B cell (primary cell): ENCODE measurements at places on chromosomes 2 and 18.

GRCh38 chr2:54189539-54189938 lies 66.5 kb downstream of the TSPYL6 start:
- no peak for DNase-seq

DNA sequence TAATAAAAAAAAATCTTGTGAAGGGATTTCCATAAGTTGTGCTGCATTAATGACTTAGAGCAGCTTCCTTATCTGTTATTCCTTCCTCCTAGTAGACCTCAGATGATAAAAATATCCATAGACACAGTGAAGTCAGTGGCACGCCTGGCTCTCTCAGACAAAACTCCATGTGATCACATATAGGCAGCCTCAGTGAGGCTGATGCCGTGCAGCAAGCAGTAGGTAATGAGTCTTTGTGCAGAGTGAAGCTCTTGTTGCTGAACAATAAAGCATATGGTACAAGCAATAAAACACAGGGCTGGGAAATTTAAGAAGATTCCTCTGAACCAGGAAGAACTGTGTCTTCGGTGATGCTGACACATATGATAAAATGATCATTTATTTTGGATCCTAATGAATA lies 102.7 kb downstream of the CSRNP3 start:
- DNase-seq = no peak

- no peak for DNase-seq
These were observed 101.8 kb upstream of the MYO3B start for GRCh38 chr2:170076189-170076588.

- DNase-seq = no peak
These were observed 133.3 kb downstream of the OSR1 start for GRCh38 chr2:19225126-19225525.

GRCh38 chr18:9081940-9082339 lies 20.6 kb upstream of the NDUFV2 start:
- no peak for DNase-seq

DNA sequence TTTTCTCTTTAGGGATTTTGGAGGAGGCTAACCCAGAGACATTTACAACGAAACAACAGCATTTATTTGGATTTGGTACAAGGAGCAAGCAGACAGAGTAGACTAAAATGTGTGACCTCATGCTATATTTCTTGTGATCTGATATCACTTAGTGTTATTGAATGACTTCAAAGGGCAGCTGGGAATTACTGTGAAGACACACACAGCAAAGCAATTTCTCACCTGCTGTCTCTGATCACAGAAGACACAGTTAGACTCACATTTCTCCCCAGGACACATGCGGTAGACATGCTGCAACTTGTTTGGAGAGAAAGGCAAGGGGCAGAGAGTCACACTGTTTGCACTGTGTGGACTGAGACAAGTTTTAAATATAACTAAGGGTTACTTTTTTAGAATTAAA lies 67.5 kb downstream of the LTBP1 start:
- DNase-seq = no peak

GRCh38 chr2:128264881-128265607 lies 53.6 kb downstream of the HS6ST1 start:
- DNase-seq = no peak

- DNase-seq = no peak
These were observed 131.0 kb downstream of the NFATC1 start for GRCh38 chr18:79526468-79527460.

GRCh38 chr2:106020821-106021661 lies 173.1 kb downstream of the UXS1 start:
- DNase-seq = no peak

GRCh38 chr2:147293991-147294824 lies 550.6 kb upstream of the ACVR2A start:
- no peak for DNase-seq

GRCh38 chr18:13700153-13700552 lies 26.2 kb downstream of the FAM210A start:
- peak; percentile 25 for DNase-seq

DNA sequence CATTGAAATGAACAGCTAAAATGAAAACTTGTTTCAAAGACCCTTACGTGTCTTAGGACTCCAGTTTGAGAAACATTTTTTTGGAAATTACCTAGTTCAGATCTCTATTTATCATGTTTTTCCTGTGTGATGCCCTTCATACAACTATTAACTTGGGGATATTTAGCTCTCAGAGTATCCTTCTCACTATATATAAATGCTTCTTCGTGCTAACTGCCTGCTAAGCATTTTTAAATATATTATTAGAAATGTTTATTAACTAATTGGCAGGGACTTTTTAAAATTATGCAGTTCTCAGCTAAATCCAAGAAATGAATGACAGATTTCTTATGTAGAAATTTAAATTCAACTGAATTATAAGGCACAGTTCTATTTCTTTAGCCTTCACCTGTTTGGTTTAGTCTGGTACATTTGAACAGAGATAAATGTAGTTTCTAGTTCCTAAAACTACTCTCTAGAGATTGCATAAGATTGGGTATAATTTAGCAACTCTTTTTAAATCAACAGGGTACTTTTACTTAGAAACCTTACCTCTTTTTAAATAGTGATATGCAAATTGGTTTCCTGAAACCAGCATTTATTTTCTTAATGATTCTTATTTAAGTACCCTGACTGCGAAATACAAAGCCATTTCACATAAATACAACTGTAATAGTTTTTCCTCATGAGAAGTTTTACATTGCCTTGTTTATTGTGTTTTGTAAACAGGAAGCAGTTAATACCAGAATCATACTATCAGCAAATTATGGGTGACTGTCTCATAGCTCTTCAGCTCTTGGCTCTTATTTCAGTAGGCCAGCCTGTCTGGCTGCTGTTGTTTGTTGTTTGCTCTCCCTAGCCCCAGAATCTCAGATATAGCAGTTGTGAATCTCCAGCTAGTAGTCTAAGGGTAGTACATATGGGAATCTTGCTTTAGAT lies 140.7 kb downstream of the PTRHD1 start:
- DNase-seq = peak; percentile 15

DNA sequence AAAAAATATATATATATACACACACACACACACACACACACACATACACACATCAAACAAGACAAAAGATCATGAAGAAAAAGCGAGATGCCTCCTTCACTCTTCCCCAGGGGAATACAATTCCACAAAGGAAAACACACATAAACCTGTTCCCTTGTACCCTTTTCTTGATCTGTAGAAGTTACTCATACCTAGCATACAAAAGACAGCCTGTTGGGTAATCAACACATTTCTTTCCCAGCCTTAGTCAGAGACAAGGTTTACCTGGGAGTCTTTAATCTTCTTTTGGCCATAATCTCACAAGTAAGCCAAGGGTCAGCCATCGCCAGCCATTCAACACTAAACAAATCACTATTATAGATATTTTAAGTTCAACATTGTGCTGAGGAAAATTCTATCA lies 407.0 kb downstream of the SUCLG1 start:
- DNase-seq = no peak

- DNase-seq = no peak
These were observed 89.1 kb downstream of the ZEB2 start for GRCh38 chr2:144430722-144431391.

DNA sequence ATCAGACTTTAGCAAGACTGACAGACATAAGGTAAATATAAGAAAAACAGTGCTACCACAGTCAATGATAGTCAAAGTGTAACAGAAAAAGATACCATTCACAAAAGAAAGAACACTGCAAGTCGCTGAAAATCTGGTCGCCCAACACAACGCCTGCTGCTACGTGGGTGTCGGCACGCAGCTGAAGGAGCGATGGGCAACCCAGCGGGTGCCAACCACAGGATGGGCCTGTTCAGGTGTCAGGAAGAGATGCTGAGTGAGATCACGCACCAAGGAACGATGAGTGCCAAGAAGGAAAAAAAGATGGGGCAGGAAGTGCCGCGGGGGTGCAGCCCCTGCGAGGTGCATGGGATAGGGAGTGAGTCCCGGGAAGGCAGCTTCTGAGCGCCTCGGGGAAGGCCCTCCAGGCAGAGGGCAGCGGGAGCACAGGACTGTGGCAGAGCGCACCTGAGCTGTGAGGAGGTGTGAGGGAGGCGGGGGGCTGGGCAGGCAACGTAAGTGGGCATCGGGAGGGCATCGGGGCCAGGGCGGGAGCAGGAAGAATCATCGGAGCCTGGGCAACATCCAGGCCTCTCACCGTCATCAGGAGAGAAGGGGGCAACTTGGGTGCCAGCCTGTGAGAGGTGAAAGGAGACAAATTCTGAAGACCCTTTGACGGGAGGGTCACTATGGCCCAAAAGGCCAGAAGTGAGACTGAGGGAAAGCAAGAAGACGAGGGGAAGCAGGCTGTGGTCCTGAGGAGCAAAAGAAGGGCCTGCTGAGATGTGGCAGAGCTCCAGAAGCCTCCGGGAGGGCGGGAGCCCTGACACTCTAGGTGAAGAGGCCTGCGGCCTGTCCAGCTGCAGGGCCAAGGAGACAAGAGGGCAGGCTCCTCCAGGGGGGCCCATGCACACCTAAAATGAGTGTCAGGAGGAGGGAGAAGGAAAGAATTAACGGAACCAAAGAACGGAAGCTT lies 14.8 kb upstream of the MTERF4 start:
- DNase-seq = no peak

GRCh38 chr2:46146866-46147502 lies 150.2 kb upstream of the EPAS1 start:
- DNase-seq = no peak

DNA sequence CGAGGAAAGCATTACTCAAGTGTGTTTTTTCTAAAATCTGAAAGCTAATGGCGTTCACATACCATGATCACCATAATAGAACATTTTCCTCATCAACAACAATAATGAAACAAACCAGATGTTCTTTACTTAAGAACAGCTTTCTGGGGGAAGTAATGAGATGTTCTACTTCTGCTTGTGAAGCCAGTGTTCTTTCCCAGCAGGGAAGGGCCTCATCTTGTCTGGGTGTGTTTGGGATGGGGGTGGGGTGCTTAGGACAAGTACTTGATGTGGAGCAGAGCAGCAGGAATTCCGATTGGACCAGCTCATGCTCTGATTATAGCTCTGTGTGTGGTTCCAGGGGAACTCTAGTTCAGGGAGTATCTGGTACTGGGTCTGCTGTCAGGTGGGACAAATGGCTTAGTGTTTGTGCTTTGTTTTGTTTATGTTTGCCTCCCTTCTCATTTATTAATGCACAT lies 163.0 kb upstream of the NOSTRIN start:
- DNase-seq = no peak

DNA sequence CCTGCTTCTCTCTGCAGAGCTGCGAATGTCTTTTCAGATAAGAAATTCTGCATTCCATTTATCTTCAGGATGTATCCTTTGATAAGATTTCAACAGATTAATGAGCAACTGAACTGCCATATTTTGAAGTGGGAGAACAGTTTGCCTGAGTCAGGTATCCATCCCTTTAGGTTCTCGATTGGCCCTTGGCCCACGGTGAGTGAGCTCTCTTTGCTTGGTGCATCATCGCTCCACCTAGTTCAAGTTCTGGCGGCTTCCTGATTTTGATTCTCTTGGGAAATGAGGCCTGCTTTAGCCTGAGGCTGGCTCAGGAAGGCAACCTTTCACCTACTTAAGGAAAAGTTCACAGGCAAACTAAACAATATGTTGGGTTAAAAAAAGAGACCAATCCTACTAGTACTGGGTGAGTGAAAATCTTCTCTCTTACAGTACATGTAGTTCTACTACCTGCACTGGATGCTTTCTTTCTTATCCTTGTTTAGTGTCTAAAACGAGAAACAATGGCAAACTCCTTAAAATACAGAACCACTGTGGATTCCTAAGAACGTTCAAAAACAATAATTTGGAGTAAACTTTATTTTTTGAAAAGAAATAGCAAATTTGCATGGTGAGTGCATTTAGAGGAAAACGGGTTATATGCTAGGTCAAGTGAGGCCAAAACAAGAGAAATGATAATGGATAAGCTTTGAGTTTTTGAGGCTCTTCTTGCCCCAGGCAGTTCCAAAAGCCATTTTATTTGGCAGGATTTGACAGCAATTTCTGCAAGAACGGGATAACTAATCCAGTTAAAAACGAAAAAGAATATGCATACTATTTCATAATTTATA lies 837 bp upstream of the ACSL3 start:
- peak; percentile 18 for DNase-seq

- no peak for DNase-seq
These were observed 48.9 kb upstream of the ITGAV start for GRCh38 chr2:186540941-186541340.

- no peak for DNase-seq
These were observed 1674.5 kb upstream of the NXPH2 start for GRCh38 chr2:140454717-140455116.

- DNase-seq = no peak
These were observed 8.9 kb downstream of the ASPRV1 start for GRCh38 chr2:69952336-69953115.
